SK-N-SH treated with all-trans-retinoic acid at 6 μM for 48 hours (cell line): ENCODE measurements at places on chromosomes 1 and 21.

DNA sequence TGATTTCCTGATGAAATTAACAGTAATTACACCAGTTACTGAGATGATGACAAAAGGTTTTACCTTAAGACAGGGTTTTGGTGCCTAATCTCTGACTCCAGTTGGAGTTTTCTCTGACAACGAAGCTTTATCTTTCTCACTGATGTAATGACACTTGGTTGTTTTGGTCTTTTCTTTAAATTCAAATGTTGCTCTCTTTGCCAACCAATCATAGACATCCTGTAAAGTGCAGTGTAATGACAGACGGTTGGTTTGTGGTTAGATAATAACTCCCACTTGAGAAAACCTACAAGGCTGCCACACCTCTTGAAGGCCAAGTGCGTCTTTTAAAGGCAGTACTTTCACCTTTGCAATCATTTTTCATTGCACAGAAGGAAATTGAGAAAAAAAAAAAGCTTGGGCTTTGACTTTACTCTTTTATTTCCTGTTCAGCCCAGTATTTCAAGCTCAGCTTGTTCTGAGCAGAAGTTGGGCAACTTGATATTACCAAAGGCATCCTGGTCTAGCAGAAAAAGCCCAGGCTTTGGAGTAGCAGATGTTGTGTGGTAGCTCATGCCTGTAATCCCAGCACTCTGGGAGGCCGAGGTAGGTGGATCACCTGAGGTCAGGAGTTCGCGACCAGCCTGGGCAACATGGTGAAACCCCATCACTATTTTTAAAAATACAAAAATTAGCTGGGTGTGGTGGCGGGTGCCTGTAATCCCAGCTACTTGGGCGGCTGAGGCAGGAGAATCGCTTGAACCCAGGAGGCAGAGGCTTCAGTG lies 14.9 kb downstream of the PDIK1L start:
- no peak for ATAC-seq

DNA sequence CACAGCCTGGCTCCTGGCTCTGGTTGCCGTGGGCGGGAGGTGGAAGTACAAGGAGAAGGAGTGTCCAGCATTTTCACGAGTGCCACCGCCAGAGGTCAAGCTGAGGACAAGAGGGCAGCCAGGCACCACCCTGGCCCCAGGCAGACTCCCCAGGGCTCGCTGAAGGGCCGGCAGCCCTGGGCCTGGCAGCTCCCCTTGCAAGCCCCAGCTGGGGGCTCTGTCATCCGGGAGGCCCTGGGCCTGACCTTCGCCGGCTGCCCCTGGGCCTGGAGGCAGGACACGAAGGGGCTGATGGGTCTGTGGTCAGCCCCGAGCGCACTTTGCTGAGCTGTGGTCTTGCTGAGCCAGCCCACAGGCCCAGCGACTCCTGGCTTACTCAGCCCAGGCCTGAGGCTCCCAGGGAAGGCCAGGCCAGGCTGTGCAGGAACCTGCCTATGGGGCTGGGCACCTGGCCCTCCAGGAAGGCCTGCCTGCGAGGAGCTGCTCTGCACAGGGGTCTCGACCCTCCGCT lies 74.8 kb downstream of the MORN1 start:
- ATAC-seq = no peak

GRCh38 chr1:25081496-25081895 lies 150.8 kb downstream of the SYF2 start:
- no peak for ATAC-seq

GRCh38 chr1:19359357-19359756 lies 47.2 kb downstream of the SLC66A1 start:
- ATAC-seq = no peak
